ENCODE measurements at places on chromosomes 3 and 15. TPM values are rescaled to one million over a fixed set of nuclear protein-coding genes. Genes with fewer than 3 reads are reported as not detected.
A peak's percentile ranks its signal among the peaks of the same experiment; 100 is the strongest.

GRCh38 chr15:74958908-74959585 lies 2.5 kb upstream of the RPP25 start:
- peak overlapping the region; percentile 78 for H3K4me3 ChIP-seq
- H3K27me3 ChIP-seq: peaks cover 70% of the 10 kb centered on the region
- no peak overlapping the region for H3K27ac ChIP-seq
- H3K36me3 ChIP-seq: no peaks in the 10 kb centered on the region

GRCh38 chr15:52563501-52564060 lies 5.2 kb downstream of the ARPP19 start:
- no peak for DNase-seq
- no peak overlapping the region for H3K4me3 ChIP-seq
- no peaks in the 10 kb centered on the region for H3K27me3 ChIP-seq
- H3K27ac ChIP-seq: no peak overlapping the region
- H3K4me1 ChIP-seq: peaks cover 74% of the 10 kb centered on the region

- H3K4me3 ChIP-seq: no peak overlapping the region
- H3K27ac ChIP-seq: no peak overlapping the region
- H3K27me3 ChIP-seq: no peaks in the 10 kb centered on the region
- no peaks in the 10 kb centered on the region for H3K4me1 ChIP-seq
- DNase-seq: no peak
Measured at GRCh38 chr15:71191296-71191695, 76.0 kb downstream of the THSD4 start.

FAIM gene
- 4.3 TPM for polyA plus RNA-seq

GUCA1C gene
- not detected for polyA plus RNA-seq

HYAL2 gene
- polyA plus RNA-seq: 144 TPM

HIGD2B gene
- not detected for polyA plus RNA-seq

B3GALNT1 gene
- polyA plus RNA-seq: not detected
